ENCODE measurements at places on chromosomes 5 and 9. TPM values are rescaled to one million over a fixed set of nuclear protein-coding genes. Genes with fewer than 3 reads are reported as not detected.

FBLL1 gene
- total RNA-seq: not detected

- no peak for DNase-seq
These were observed 666.3 kb downstream of the DNAH5 start for GRCh38 chr5:13278148-13278547.

IARS1 gene
- total RNA-seq: 83.4 TPM

GRCh38 chr5:174971210-174971609, 246.8 kb downstream of the MSX2 start:
- no peak for DNase-seq

DNA sequence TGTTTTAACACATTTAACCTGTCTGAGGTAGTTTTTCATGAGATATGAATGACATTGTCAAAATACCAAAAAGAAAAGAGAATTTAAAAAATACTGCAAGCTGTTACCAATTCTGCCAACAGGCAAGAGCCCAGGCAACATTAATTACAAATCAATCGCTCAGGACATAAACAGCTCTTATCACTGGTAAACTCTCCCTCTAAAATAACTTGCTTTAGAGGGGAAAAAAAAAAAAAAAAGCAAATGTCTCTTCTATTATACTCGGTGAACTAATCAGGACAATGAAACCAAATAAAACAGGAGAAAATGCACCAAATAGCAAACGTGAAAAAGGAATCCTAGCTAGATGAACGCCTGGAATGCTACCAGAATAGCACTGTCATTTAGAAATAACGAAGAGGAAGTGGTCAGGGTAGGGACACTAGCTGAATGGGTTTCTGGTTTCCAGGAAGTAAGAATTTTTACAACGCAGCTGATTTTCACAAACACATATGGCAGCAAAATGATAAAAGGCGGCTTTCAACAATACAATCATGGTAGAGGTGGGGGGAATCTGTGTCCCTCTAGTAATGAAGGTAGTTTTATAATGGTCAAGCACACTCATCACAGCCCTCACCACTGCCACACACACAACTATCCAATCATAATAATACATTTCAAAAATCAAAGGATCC, 94.9 kb downstream of the DENND1A start:
- DNase-seq: no peak

- DNase-seq: no peak
These were observed 379.5 kb downstream of the CDH10 start for GRCh38 chr5:24265306-24265705.

DNA sequence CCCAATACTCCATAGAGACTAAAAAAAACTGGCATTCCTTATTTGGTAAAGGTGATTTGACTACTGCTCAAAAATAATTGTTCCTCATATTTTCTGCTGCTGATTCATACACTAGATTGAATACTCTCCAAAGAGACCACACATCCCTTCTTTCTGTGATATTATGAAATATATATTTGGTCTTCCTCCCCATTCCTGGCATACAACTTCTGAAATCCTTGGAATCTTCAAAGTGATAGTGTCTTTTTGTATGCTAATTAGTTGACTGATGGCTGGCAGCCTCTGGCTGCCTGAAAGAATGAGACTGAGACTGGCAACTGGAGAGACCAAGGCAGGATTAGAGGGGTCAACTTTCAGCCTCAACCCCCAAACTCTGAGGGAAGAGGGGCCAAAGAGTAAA, 348.0 kb upstream of the RFX3 start:
- no peak for DNase-seq

SETX gene
- 73.9 TPM for total RNA-seq

SLC1A1 gene
- 8.5 TPM for total RNA-seq

GRCh38 chr5:177495243-177496060, 2.0 kb downstream of the PDLIM7 start:
- DNase-seq: no peak

- no peak for DNase-seq
These were observed 4.7 kb downstream of the DNAI1 start for GRCh38 chr9:34463098-34463900.

AMBP gene
- not detected for total RNA-seq

GPR151 gene
- not detected for total RNA-seq

PLPPR1 gene
- 3.3 TPM for total RNA-seq

EIF4EBP3 gene
- 29.4 TPM for total RNA-seq

GRCh38 chr5:168171901-168172759, 119.3 kb upstream of the WWC1 start:
- DNase-seq: no peak

GRCh38 chr5:8908055-8908683, 637.7 kb downstream of the SEMA5A start:
- DNase-seq: no peak

GRCh38 chr9:120434532-120434931, 145.4 kb downstream of the CDK5RAP2 start:
- no peak for DNase-seq

SNX30 gene
- total RNA-seq: 25.3 TPM

ANKRD31 gene
- 0.21 TPM for total RNA-seq

CCDC187 gene
- 0.20 TPM for total RNA-seq

- DNase-seq: no peak
These were observed 149.7 kb upstream of the SPRY4 start for GRCh38 chr5:142474431-142475094.

DNA sequence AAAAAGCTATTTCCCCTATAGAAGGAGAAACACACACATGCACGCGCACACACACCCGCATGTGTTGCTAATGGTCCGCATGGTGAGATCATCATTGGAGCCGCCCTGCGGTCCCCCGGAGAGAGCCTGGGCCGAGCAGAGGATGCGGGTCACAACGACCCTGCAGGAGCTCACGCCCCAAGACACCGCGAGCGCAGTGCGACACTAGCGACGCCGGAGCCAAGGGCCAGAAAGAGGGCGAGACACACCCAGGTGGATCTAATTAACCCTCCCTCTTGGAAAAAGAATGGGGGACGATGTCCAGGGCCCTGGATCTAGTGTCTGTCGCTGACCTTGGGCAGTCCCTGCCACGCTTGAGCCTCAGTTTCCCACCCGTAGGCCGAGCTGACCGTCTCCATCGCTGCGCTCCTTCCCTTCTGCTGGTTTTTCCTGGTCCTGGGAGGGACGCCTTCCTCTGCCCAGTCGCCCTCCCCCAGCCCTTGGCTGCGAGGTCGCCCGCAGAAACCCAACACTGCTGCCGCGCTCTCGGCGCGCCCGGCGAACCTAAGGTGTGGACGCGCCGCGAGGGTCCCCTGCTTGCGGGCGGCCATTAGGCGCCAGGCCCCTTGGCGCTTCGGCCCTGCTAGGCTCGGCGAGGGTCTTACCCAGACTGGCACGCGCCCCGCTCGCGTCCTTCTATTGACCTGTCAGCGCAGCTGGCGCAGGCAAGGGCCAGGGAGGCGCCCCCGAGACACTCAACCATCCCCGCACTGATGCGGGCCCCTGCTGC, 47.5 kb upstream of the RNF20 start:
- no peak for DNase-seq

- DNase-seq: no peak
These were observed 153.4 kb downstream of the PIK3R1 start for GRCh38 chr5:68369023-68369359.

CD274 gene
- total RNA-seq: 2.8 TPM

DNA sequence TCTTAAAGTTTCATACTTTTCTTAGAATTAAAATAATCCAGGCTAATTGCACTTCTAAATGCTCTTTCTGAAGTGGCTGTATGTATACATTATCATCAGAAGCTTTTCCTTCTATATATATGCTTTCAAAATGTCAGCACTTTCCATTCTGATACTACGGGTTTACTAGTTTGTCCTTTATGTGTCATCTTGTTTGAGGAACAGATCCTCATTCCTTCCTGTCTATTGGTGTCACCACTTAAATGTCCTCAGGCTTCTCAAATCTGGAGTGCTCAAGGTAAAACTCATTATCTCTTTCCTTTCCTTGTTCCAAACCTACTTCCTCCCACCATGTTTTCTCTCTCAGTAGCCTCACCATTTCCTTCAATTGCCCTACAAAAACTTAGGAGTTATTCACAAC, 236.3 kb downstream of the CSNK1G3 start:
- no peak for DNase-seq

DNA sequence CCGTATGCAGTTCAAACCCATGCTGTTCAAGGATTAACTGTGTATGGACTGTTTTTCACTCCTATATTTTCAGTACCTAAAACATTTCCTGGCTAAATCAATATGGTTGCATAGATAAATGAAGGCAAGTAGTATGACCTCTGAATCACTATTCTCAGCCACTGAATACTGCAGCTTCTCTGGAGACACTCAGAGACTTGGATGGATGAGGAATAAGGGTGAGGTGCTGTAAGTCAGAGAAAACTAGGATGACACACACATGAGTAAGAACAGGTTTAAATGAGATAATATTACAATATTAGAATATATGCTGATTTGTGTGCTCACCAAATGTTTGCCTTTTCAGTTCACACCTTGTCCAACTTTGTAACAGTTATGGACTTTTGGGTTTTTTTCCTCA, 26.0 kb upstream of the ANXA1 start:
- no peak for DNase-seq

SFXN1 gene
- total RNA-seq: 14.4 TPM

DNA sequence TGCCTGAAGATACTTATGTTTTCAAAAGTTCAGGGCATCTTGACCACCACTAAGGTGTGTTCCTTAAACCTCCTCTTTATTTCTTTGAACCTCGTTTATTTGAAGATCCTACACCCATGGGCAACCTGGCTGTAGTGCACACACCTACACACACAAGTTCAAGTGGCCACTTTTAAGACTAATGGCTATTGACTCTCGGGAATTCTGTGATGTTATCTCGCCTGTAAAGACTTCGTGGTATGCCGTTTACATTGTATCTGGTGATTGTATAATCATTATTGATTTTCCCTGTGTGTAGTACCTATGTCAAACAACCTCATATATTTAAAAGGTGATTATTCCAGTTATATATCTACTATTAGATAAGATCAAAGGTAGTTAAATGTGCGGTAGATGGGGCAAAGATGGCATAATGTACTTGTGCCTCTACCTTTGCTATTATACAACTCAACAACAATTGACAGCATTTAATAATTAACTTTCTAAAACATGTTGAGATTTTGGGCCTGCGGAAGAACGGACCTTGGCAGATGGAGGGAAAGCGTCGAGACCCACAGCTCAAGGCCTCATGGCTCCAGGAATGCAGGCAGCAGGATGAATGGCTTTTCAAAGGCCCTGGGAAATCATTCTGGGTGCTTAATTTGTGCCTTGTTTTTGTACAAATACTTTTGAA, 51.4 kb upstream of the IRX2 start:
- no peak for DNase-seq

DNA sequence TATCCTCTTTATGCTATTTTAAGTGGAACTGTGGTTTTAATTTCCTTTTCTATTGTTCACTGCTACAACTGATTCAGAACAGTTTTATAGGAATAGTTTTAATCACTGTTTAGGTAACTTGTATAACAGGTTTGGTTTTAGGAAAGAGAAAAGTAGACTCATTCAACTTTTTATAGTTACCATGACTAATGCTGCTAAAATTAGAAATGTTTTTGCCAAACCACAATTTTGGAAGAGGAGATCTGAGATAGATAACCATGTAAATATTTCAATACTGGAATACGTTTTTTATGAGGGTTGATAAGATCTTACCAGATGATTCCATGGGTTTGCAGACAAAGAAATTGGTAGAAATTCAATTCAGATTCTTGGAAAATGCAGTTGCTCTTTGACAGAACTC, 404.6 kb upstream of the ARRDC3 start:
- DNase-seq: no peak

DNA sequence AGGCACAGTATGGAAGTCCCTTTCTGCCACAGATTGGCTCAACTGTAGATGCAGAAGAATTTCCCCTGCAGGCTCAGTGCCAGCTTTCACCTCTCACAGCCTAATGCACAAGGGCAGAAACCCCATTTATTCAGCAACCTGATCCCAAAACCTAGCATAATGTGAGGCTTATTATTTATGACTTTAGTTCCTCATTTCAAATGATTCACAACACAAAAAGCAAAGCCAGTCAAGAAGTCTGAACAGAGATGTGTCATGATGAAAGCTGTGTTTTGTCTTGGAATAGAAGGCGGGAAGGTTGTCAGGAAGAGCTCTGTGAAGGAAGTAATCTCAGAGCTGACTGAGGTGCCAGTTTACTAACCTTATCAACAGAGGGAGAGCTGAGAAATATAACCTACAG, 369.7 kb downstream of the LRRC70 start:
- no peak for DNase-seq

GRCh38 chr9:69981686-69982445, 61.8 kb upstream of the MAMDC2 start:
- DNase-seq: no peak

GRCh38 chr9:109039539-109039938, 26.2 kb upstream of the CTNNAL1 start:
- DNase-seq: no peak

- DNase-seq: no peak
These were observed 340.2 kb downstream of the ADAMTS6 start for GRCh38 chr5:65141493-65141892.

GRCh38 chr5:10445352-10445751, 3.7 kb downstream of the ROPN1L start:
- no peak for DNase-seq

GRCh38 chr5:136038635-136039034, 9.8 kb downstream of the TGFBI start:
- no peak for DNase-seq

CPLANE1 gene
- total RNA-seq: 52.2 TPM

DNA sequence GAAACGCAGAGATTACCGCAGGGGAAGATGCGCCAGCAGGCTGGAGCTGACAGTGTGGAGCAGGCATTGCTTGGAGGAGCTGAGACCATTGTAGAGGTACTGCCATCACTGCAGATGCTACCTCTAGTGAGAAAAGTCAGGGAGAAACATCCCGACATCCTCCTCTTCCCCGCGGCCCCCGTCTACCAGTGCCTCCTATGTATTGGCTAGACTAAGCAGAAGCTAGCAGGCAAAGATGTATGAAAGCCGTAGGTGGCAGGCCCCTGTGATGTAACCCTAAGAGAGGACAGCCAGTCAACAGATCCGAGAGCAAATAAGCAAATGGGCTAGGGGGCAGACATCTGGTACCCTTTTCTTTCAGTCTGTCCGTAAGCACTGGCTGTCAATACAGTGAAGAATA, 115.5 kb upstream of the ACTBL2 start:
- DNase-seq: no peak

DNA sequence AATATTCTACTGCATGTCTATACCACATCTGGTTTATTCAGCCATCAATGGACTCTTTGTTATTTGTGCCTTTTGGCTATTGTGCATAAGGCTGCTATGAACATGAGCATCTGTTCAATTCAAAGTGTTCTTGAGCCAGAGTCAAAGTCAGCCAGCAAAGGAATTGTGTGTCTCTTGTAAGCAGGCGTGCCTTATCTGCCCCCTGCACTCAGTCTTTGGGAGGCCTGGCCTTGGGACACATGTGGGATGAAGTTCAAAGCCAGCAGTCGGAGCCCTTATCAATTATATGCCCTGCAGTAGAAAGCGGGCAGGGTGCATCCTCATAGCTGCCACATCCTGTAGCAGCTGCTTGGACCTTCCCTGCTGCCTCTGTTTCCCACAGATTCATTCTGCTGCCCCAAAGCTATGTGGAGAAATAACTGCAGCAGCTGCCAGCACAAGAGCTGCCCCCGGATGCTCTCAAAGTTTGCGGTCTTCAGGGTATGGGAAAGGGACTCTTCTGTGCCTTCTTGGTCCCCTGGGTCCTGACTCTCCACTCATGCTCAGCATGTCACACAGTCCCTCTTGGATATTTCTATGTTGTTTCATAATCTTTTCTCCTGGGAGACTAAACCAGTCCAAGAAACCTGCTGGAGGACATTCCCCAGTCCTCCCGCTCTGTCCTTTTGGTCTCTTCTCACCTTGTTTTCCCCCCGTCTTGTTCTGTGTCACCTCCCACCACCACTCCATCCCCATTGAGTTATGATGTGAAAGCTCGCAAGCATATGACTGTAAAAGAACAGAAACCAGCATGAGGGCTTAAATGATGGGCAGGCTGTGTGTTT, 35.9 kb downstream of the STOM start:
- no peak for DNase-seq

ECM2 gene
- total RNA-seq: 54.6 TPM

Measured in tibial nerve (tissue), 4 donors.